Liver (tissue), 10 donors: ENCODE measurements at places on chromosomes 16 and 17.

GRCh38 chr17:81334391-81334901 is 39.3 kb upstream of the SLC38A10 start:
- no peak for DNase-seq

GRCh38 chr16:23922406-23922805 is 86.6 kb downstream of the PRKCB start:
- no peak for DNase-seq

DNA sequence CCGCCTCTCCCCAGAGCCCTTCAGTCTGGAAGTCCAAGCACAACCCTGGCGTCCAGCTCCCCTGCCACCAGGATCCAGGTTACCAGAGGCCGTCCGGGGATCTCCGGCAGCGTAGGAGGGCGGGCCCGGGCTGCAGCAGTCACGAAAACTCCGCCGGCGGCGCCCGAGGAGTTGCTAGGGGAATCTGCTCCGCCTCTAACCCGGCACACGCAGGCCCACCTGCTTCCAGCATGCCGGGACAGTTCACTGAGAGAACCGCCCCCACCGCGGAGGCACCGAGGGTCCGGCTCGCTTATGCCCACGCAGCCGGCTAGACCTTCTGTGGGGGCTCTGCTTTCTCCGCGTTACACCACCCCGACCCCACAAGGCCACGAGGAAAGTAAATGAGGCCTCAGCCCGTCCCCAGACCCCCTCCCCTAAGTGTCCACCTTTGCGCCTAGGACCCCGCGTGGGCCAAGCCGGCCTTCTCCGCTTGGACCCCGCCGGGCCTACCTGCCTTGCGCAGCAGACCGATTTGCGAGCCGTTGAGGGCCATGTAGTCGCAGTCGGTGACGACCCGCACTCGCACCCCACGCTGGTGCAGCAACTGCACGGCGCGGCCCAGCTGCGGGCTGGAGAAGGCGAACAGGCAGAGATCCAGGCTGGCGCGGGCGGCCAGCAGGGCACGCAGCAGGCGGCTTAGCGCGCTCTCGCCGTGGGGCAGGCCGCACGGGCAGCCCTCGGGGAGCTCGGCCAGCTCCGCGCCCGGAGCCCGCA is 587 bp downstream of the PLD6 start:
- DNase-seq, result peak; percentile 64

GRCh38 chr16:14678748-14679497 is 15.2 kb downstream of the PLA2G10 start:
- DNase-seq, result no peak

DNA sequence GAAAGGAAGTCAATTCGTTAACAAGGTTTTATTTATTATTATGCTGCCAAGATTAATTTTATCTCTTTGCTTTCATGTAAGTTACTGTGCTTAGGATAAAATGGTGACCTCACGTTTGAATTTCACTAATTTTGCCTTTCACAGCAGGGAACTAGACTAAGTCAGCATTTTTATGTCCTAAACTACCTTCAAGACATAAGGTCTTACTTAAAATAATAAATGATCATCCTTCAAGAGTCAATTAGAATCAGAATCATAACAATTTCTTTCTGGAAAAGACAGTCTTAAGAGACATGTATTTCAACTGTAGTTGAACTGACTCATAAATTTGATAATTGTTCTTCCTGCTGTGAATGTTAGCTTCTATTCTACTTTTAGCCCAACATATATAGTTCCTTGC is 893.8 kb downstream of the KCNJ2 start:
- DNase-seq, result no peak

GRCh38 chr17:66371561-66371960 is 69.1 kb downstream of the PRKCA start:
- DNase-seq, result no peak

DNA sequence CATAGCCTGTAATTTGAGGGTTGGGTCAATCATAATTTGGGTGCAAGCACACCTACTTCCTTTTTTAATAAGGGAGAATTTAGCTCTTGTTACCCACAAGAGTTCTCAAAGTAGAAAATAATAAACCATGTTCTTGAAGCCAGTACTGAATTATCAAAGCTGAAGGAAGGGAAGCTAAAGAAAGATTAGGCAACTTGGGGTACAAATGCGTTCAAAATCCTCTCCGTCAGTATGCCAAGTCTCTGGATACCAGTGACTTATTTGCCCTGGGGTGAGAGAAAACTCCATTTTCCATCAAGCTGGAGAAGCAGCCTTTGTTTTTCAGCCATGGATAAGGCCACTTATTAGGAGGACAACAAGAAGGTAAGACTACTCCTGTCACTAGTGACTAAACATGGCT is 23.5 kb upstream of the DHRS13 start:
- DNase-seq, result no peak

DNA sequence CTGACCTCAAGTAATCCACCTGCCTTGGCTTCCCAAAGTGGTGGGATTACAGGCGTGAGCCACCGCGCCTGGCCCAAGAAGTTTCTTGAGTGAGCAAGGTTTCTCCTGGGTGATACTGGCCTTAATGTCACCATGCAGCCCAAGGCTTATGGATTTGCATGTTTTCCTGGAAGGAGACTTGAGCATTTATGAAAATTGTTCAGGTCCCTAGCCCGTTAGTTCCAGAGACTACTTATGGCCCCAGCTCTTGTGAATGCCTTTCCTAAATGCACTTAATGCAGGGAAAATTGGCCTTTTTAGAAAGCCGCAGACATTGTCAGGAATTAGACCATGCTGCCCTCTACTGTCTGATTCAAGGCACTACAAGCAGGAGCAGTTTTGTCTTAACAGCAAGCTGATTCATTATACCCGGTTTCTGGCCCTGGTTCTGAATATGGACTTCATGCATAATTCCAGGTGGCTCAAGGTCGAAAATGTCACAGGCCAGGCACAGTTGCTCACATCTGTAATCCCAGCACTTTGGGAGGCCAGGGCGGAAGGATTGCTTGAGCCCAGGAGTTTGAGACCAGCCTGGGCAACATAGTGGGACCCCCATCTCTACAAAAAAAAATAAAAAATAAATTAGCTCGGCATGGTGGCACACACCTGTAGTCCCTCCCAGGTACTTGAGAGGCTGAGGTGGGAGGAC is 91.3 kb downstream of the SNX29 start:
- DNase-seq, result peak; percentile 70

DNA sequence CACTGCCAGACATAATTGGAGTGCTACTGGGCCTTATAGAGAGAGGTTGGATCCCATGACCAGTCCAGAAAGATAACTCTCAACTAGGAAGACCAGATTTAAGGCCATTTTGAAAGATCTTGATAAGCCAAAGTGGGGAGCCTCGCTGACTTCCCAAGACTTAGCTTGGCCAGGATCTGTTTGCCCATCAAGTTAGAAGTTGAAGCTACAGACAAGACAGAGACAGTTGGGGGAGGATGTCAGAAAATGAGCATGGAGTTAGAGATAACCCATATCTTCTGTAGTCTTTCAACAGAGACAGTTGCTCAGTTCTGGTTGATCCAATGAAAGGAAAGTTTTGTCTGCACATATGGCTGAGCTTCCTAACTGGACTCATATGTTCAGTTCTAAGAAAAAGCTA is 267.4 kb downstream of the HS3ST3A1 start:
- DNase-seq, result no peak

GRCh38 chr16:30896889-30897733 is 697 bp downstream of the CTF1 start:
- DNase-seq, result peak; percentile 93

DNA sequence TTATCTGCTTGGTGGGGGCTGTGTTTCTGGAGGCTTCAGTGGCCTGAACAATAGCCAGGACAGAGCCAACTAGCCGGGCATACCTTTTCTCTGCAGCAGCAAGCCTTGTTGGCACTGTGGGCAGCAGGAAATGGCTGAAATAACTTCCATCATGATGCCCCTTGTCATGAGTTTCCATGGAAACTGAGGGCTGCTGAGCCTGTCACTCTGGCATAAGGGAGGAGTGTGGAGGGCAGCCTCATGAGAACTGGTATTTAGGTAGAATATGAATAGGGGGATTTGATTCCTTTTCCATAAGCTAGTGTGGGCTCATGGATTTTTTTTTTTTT is 39.4 kb downstream of the PLCG2 start:
- no peak for DNase-seq

DNA sequence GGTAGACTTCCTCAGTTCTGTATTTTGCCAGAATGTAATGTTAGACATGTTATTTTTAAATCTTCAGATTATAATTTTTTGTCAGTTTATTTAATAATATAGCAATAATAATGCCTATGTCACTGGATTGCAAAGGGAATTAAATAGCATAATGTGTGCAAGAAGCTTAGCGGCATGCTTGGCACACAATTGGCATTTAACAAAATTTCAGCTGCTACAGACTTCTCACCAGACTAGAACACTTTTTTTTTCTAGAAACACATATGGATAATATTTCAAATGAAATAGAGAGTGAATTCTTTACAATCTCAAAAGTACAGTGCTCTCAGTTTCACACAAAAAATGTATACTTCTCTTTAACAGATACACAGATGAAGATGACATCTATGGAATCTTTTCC is 757.4 kb downstream of the CDH11 start:
- no peak for DNase-seq
